Stimulated activated CD4-positive, alpha-beta T cell treated with anti-CD3 and anti-CD28 coated beads, Interleukin-1b, Interleukin-23, amount 100 ng/mL, for 1 hour (primary cell): ENCODE measurements at places on chromosomes 3 and 15.

- no peak for DNase-seq
These were observed 56.8 kb downstream of the GASK1A start for GRCh38 chr3:43035801-43036365.

DNA sequence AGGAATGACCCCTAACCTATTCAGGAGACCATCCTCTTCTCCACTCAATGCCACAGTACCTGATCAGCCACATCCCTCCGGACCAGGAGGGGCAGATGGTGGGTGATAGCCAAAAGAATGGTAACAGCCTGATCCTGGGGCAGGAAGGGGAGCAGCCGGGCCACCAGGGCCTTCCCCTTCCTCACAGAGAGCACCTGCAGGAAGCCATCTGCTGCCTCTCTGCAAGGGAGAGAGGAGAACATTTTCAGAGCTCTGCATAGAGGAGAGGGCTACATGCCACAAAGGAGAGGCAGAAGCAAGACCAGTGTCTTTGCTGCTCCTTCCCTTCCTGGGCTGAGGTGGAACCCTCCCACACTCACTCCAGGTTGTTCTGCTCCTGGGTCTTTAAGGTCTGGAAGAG, 5.5 kb upstream of the SPG11 start:
- no peak for DNase-seq

GRCh38 chr3:168645180-168645579, 549.5 kb upstream of the GOLIM4 start:
- no peak for DNase-seq

DNA sequence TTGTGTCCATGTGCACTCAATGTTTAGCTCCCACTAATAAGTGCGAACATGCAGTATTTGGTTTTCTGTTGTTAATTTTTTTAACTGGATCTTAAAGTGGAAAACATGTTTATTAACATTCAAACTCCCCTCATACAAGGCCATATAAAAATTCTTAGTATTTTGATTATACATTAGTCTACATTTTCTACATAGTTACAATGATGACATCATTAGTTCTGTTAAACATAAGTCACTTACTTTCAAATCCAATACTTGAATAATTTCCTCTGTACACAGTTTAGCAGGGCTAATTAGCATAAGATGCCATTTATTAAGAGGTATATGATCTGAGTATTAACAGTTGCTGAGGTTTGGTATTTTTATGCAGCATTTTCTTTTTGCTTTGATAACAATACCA, 91.3 kb upstream of the CCDC39 start:
- DNase-seq, result no peak

GRCh38 chr3:108327168-108327567, 30.8 kb downstream of the HHLA2 start:
- no peak for DNase-seq

- DNase-seq, result no peak
These were observed 10.3 kb downstream of the MAGI1 start for GRCh38 chr3:66028457-66028856.

GRCh38 chr3:82999777-83000176, 1238.3 kb upstream of the GBE1 start:
- DNase-seq, result no peak

DNA sequence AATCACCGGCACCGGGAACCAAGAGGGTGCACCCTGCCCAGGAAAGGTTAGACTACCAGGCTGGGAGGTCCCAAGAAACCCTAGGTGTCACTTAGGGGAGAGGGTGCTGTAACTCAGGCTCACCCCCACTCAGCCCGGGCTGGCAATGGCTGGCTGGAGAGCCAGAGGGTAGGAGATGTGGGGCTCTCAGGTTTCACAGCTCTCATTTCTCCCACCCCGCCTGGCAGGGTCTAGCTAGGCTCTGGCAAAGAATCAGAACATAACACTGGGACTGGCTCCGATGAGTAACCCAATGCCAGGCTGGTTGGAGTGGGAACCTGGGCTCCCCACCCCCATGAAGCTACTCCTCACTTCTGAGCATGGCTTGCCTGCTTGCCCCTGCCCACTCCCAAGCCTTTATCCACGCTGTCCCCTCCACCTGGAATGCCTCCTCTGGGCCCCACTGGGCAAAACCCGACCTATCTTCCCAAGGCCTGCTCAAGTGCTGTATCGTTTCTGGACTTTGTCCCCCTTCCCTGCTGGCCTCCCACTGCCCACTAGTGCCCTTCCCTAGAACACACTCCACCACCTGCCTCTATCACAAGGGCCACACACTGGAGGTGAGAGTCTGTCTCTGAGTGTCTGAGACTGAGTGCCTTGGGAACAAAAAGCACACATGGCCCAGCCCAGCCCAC, 2.0 kb downstream of the CIB2 start:
- DNase-seq, result no peak

- DNase-seq, result no peak
These were observed 31.9 kb upstream of the ACVR2B start for GRCh38 chr3:38421679-38422336.

DNA sequence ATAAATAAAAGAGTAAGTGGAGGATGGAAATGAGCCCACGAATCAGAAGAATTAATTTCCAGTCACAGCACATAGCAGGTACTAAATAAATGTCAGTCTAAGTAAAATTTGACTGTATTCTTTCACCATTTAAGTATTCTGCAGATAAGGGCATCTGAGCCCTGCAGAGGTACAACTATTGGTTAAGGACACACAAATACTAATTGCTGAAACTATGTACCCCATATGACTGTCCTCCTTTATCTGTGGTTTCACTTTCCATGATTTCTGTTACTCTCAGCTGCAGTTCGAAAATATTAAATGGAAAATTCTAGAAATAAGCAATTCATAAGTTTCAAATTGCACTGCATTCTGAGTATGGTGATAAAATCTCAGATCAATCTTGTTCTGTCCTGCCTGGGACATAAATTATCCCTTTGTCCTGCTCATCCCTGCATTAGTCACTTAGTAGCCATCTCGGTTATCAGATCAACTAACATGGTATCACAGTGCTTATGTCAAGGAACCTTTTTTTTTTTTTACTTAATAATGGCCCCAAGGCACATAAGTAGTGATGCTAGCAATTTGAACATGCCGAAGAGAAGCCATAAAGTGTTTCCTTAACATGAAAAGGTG, 95.1 kb downstream of the LSAMP start:
- DNase-seq, result no peak

DNA sequence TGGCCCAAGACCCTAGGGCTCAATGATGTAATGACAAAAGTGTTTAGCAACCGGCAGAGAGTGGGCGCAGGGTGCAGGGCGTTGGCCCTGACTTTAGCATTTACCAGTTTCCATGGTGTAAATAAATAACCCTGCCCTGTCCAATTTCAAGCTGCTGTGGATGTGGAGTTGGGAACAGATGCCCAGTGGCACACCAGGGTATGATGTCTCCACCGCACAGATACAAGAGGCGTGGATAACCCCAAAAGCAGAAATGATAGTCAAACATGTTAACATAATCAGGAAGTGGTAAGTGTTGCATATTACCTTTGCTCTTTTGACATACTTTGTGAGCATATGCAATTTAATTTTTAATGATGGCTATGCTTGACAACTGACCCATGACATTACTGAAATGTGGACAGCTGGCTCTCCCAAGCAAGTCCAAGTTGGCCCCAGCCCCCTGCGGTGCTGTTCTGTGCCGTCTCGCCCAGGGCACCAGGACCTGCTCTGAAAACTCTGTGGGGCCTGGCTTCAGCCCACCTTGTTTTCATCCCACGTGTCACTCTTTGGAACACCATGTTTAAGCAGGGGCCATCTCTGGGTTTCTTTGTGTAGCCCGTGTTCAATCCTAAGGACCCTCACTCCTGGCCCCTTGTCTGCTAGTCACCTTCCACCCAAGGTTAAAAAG, 10.8 kb upstream of the ANPEP start:
- no peak for DNase-seq

DNA sequence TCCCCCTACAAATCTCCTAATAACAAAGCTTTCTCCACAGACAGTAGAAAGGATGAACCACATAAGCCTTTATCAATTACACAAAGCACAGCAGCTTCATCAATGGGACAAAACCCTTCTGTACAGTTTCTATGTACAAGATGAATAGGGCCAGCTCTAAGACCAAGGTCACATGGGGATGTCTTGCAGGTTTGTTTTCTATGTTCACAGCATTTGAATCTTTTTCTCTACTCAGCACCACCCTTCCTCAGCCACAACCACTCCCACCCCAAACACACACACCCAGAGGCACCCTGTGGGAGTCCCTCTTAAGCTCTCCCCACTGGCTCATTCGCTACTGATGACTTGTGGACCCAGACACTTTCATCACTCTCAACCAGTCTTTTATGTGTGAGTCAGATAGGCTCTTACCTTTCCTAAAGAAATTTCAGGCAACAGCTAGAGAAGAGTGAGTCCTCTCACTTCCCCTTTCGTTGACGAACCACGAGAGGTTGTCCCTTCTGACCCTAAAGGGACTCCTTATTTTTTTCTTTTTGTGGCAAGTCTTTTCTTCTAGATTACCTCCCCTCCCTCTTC, 57.9 kb downstream of the ARHGAP31 start:
- DNase-seq, result peak; percentile 10

DNA sequence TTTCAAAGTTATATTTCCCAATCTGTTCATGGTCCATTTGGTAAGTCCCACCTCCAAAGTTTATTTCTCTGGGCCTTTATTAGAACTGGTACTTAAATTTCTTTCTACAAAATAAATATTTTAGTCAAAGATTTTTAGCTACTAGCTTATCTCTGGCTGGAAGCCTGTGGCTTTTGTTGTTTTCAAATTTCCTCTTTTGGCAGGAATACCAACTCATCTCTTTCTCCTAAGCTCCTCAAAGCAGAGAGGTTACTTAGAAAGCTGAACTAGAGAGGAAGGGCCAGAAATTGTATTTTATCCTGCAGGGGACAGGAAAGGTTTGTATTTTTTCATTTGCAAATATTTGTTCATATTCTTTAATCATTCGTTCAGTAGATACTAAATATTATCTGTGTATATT, 227.8 kb downstream of the TBL1XR1 start:
- DNase-seq, result no peak

GRCh38 chr15:77698481-77698880, 65.8 kb upstream of the LINGO1 start:
- DNase-seq, result no peak

DNA sequence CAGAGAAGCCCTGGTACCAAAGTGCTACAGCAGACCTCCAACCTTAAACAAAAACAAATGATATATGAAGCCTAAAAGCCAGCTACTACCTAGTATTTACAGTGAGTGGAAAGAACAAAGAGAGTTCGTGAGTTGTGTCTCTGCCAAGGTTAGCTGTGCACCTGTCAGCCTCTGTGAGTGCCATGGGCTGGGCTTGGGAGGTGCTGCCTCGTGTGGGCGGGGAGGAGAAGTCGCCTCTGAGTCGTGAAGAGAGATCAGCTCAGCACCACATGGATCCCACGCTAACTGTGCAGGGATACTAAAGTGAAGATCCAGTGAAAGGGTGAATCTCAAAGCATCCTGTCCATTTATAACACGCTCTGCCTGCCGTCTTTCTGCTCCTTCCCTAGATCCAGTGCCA, 101.9 kb downstream of the CHDH start:
- no peak for DNase-seq

- DNase-seq, result no peak
These were observed 280.4 kb downstream of the ULK4 start for GRCh38 chr3:41681479-41681878.

GRCh38 chr15:39618063-39618823, 37.4 kb downstream of the THBS1 start:
- no peak for DNase-seq

GRCh38 chr3:109924196-109924595, 586.9 kb upstream of the DPPA4 start:
- DNase-seq, result no peak

- DNase-seq, result no peak
These were observed 264.3 kb downstream of the LRTM1 start for GRCh38 chr3:54663501-54664011.

GRCh38 chr15:23797747-23798446, 110.8 kb upstream of the NDN start:
- DNase-seq, result no peak

GRCh38 chr15:97189162-97189780, 771.2 kb upstream of the ARRDC4 start:
- DNase-seq, result no peak

- DNase-seq, result no peak
These were observed 117.7 kb upstream of the TP63 start for GRCh38 chr3:189513281-189514117.

DNA sequence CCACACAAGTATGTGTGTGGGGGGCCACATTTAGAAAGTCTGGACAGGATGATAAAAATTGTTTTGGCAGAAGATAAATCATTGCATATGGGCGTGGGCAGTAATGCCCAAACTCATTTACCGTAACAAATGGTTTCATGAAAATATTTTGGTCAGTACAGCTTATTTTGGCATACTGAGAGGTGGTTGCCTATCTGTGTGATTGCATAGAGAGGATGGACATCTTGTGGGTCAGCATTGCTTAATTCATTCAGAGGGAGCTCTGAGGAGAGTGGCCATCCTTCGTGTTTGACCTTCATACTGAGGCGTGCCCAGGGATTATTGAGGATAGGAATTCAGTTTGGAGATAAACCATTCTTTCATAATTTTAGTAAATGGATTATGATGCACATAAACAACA, 162.5 kb downstream of the GAP43 start:
- no peak for DNase-seq

DNA sequence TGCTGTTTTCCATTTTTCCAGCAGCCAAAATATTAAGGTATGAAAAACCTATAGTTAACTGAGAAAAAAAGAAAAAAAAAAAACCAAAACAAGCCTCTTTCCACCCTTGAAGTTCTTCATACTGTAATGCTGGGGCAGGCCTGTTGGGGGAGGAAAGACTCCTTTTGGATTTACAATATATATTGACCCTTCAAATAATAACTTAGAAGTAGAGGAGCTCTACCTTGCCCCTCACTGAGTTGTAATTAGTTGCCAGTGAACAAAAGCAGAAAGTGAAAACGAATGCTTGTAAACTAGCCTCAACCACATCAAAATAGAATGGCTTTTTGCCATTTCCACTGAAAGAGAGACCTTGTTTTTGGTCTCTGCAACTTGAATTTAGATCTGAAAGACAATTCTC, 326.6 kb downstream of the NR2F2 start:
- DNase-seq, result no peak

DNA sequence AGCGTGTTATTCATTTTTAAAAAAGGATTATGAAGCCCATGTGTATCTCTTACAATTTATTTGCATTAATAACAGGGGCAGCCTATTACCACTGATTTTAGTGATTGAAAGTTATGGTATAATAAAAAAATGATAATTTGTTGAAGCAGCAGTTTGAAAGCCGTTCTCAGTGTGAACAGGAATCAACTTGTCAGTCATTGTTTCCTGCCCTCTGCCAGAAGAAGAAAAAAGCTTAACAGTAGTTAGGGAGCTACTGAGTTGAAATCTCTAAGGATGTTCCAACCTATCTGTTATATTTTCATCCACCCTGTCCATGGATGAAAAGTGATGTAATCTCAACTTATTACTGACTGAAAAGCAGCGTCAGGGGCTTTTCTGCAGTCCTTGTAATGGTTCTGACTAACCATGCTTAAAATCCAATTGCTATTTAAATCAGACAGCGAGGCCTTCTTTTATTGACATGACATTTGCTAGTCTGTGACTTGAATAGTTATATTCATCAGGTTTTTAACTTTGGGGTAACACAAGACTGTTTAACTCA, 486.7 kb downstream of the ROBO2 start:
- no peak for DNase-seq
